Pericardium fibroblast (primary cell): ENCODE measurements at places on chromosomes 16 and 17. TPM values are rescaled to one million over a fixed set of nuclear protein-coding genes. Genes with fewer than 3 reads are reported as not detected.

The TAOK1 gene
- 48.0 and 73.0 TPM in 2 replicates for total RNA-seq

The KCNJ18 gene
- total RNA-seq: not detected in 2 replicates

The STX8 gene
- total RNA-seq: 68.2 and 79.4 TPM in 2 replicates

The PRRT2 gene
- total RNA-seq: 0.82 and 2.5 TPM in 2 replicates
